NCI-H226 (cell line): ENCODE measurements at places on chromosomes 5 and 9.

DNA sequence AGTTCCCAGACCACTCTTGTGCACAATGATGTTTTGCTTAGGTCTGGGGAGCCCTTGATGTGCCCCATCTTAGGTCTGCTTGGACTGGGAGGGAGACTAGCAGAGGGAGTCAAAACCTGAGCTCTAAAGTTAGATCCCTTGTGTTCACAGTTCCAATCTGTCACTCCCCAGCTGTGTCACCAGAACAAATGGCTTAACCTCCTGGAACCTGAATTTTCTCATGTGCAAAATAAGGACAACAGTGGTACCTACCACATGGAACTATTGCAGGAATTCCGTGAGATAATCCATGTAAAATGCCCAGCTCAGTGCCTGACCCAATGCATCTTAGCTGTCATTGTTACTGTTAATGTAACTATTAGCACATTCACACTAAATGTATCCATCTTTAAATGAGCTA lies 45.5 kb downstream of the GALNT10 start:
- no peak for DNase-seq

DNA sequence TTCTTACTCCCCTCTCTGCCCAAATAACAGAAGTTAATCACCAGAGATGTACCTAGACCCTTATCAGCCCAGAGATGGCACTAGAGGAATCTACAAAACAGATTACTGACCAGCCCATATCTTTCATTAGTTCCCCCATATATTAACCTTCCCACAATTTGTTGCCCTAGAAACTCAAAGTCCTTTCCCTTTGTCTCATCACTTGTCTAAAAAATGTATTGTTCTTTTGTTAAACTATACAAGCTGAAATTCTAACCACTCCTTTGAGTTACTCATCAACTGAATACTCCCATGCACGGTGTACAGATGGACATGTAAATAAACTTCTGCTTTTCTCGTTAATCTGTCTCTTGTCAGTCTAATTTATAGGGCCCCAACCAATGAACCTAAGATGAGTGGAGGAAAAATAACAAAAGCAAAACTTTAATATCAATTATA lies 130.9 kb downstream of the CCDC192 start:
- no peak for DNase-seq

- no peak for DNase-seq
Measured at GRCh38 chr9:16794103-16794502, 76.4 kb downstream of the BNC2 start.

GRCh38 chr5:123107343-123108244 lies 18.6 kb downstream of the PRDM6 start:
- no peak for DNase-seq

DNA sequence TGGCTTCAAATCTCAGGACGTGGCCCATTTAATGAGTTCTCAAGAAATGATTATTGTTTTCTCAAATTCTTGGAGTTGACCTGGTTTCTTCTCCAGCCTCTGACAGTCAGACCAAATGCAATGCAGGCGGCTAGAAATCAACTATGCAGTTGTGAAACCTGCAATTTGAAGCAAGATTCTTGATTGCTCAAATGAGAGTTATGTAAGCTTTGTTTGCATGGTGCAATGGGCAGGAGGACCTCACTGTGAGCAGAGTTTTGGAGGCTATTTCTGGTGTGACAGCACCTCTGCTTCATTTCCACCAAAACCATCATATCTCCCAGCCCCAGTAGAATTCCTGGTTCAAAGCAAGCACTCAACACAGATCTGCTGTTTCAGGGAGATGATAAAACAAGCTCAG lies 500.0 kb upstream of the KLF4 start:
- no peak for DNase-seq

- no peak for DNase-seq
Measured at GRCh38 chr5:6603643-6604042, 29.2 kb downstream of the NSUN2 start.

GRCh38 chr5:74107899-74108298 lies 481.9 kb downstream of the ARHGEF28 start:
- no peak for DNase-seq

DNA sequence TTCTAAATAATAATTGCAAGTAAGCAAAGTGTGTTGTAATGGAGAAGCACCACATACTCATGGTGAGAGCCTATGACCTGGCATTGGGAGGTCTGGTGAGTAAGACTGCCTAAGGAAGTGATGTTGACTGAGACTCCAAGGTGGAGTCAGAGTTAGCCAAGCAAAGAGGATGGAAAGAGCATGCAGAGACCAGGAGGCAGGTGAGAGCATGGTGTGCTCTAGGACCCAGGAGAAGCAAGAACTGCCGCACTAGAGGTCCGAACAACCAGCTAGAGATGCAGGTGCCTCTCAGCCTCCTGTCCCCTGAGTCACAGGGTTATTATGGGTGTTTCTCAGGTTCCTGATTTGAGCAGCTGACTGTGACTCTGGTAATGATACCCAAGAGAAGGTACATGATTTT lies 27.3 kb downstream of the ANP32B start:
- DNase-seq, result peak; percentile 84

GRCh38 chr5:139137697-139138096 lies 60.5 kb downstream of the SIL1 start:
- DNase-seq, result peak; percentile 54

DNA sequence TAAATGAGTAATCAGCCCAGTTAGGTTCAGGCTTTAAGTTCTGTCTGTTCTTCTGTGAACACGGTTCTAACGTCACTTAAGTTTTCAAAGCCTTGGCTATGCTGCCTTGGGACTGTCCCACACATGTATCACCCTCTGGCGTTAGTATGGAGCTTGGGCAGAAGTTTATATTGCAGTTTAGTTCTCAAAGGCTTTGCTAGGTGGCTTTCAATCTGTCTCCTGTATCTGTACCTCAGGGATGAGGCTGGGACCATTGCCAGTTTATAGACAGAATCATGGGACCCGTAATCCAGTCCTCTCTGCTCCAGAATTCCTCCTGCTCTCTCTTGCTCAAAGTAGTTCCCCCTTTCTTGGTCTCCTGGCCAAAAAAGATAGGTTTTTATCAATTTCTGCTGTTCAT lies 12.1 kb downstream of the C9orf40 start:
- no peak for DNase-seq

GRCh38 chr9:124835026-124835557 lies 18.2 kb upstream of the WDR38 start:
- DNase-seq, result peak; percentile 85

- DNase-seq, result no peak
Measured at GRCh38 chr5:115558388-115558956, 13.9 kb upstream of the FEM1C start.

DNA sequence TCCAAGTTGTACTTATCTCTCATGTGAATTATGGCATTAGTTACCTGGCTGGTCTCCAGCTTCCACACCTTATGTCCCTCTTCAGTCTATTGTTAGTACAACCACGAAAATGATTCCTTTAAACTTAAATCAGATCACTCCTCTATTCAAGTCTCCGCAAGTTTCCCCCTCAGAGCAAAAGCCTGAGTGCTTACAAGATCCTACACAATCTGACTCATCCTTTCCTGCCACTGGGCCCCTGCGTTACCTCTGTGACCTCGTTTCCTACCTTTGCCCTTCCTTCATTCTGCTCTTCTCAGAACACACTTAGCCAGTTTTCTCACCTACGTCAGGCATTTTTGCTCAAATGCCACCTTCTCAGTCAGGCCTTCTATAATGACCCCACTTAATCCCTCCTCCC lies 45.1 kb upstream of the GLIS3 start:
- DNase-seq, result no peak

GRCh38 chr9:35110327-35110761 lies 5.3 kb downstream of the ATOSB start:
- peak; percentile 53 for DNase-seq

GRCh38 chr5:139660105-139660922 lies 12.2 kb downstream of the CXXC5 start:
- DNase-seq, result peak; percentile 89

DNA sequence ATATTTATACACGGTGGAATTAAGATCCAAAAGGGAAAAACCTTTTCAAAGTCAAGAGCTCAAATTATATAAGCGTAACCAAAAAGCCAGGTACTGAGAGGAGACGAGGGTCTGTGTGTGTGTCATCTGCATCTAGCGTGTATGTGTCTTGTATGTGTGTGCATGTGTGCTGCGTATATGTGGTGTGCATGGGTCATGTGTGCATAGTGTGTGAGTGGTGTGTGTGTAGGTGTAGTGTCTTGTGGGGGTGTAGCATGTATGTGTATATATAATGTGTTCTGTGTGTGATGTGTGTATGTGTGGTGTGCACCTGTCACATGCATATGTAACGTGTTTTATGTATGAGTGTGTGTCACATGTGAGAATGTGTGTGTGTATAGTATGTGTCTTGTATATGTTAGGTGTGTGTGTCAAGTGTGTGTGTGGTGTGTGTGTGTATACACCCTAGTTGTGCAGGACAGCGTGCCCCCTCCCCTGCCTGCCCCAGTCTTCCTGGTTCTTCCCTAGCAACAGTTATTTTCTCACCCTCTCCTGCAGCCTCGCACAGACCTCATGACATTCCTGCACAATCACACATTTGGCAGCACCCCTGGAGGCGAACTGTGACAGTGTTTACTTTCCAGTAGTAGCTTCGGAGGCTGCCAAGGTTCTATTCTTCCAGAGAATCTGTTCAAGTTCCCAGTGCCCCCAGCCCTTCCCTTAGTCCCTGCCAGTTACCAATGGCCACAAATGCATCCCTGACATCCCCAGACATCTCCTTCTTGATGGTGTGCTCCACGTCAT lies 27.1 kb upstream of the TNIP1 start:
- DNase-seq, result no peak

GRCh38 chr9:95462249-95463147 lies 54.3 kb downstream of the PTCH1 start:
- DNase-seq, result no peak

- no peak for DNase-seq
Measured at GRCh38 chr9:92626484-92626883, 43.4 kb downstream of the IPPK start.

- DNase-seq, result no peak
Measured at GRCh38 chr5:2660315-2660714, 91.2 kb downstream of the IRX2 start.

DNA sequence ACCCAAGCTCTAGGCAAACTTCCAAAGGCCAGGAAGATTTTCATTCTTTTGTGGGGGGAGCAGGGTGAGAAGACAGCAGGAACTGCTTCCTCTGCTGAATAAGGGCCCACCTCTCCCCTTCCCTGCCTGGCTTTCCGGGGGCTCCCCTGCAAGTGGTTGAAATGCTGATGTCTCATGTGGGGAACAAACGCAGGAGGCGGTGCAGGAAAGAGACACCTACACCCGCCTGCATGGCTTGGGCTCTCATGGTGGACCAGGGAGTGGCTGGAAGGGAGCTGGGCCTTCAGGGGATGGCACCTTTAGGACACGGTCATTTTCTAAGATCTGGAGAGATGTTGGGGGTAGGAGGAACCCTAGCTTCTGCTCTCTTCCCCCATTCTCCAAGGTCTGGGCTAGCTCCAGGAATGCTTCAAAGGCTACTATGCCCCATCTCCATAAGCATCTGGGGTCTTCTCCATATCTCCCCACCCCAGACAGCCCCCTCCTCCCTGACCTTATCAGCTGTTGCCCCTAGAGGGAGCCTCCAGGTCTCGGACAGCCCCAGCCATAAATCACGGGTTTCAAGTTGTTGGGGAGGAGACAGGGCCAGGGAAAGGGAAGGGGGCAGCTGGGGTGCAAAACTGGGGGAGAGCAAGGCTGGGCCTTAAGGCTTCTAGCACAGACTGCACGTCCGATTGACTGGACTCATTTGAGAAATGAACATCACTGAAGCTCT lies 76.6 kb downstream of the PSD2 start:
- DNase-seq, result no peak

DNA sequence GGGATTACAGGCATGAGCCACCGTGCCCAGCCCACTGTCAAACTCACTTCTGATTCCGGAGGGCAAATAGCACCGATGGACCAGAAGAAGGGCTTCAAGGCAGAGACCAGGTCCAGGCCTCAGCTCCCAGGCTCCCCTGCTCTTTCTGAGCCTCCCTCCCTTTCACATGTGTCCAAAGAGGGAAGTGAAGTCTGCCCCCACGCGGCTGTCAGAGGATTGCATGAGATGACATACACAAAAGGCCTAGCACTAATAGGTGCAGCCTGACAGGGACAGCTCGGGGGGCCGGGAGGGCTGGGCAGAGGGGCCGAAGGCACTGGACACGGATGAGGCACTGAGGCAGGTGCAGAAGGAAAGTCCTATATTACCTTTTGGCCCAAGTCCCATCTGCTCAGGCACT lies 16.1 kb downstream of the FBP1 start:
- no peak for DNase-seq

GRCh38 chr9:60546406-60546805 lies 367.8 kb upstream of the SPATA31A5 start:
- no peak for DNase-seq

DNA sequence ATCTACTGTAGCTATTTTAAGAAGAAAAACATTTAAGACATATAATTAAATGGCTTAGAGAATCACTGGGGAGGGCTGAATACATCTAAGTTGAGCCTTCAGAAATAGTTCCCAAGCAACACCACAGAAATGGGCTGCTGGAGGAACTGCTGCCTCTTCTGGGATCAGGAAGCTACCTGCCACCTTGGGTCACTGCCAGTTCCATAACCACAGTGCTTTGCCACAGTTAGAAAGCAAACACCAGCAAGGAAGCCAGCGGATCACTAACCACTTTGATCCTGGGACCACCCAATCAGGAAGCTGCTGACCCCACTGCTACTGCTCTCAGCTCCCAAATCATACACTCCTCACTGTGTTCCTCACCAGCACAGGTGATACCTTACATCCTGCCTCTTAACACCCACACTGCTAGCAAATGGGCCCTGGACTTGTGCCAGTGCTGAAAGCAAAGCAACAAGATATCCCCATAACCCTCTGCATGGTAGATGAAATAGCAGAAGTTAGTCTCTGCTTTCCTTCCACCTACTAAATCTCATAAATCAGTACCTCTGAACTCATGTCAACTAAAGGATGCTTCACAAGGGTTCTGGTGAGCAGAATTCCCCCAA lies 346.9 kb downstream of the DEPDC1B start:
- DNase-seq, result no peak

GRCh38 chr5:35765921-35766320 lies 90.8 kb upstream of the IL7R start:
- DNase-seq, result no peak

GRCh38 chr5:127206320-127207113 lies 84.1 kb upstream of the MEGF10 start:
- peak; percentile 74 for DNase-seq
